Frontal cortex (tissue), 4 donors: ENCODE measurements at places on chromosomes 2 and 18. TPM values are rescaled to one million over a fixed set of nuclear protein-coding genes. Genes with fewer than 3 reads are reported as not detected.

DNA sequence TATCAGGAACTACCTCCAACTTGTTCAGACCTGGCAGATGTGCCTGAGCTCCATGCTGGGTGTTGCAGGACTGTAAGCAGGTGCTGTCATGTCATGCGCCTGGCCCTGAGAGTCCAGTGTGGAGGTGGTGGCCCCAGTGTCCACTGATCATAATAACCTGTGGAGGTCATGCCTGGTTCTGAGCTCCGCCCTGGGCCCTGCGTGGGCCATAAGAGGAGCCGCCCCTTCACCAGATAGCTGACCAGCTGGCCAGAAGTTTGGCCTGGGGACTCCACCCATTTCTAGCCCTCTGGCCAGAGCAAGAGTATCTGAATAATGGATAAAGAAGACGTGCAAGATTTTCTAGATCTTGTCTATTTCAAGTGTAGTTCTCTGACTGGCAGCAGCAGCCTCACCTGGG is 72.4 kb downstream of the CTIF start:
- DNase-seq = no peak

DNA sequence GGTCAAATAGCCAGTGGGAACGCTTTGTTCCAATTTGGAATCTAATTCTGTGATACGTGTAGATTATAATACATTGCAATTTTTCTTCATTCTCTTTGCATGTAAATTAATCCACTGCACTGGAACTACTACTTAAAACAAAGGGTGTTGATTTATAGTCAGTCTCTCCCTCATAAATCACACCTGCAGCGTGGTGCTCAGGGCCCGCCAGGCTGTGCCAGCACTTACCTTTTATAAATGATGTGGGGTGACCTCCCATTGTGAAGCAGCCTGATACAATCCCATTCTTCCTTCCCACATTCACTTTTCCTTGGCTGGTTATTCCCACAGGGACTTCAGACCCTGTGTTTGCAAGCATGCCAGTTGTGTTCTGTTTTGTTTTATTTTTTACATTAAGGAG is 302.3 kb upstream of the ID2 start:
- no peak for DNase-seq

GRCh38 chr2:10393640-10393982 is 54.5 kb downstream of the ODC1 start:
- DNase-seq = no peak

- no peak for DNase-seq
These were observed 9.8 kb downstream of the ARHGAP25 start for GRCh38 chr2:68744366-68744912.

- no peak for DNase-seq
These were observed 363.6 kb downstream of the CTNNA2 start for GRCh38 chr2:79876430-79876829.

GRCh38 chr18:78790960-78791359 is 188.7 kb upstream of the SALL3 start:
- DNase-seq = no peak

GRCh38 chr18:7488571-7488970 is 78.5 kb upstream of the PTPRM start:
- no peak for DNase-seq

DNA sequence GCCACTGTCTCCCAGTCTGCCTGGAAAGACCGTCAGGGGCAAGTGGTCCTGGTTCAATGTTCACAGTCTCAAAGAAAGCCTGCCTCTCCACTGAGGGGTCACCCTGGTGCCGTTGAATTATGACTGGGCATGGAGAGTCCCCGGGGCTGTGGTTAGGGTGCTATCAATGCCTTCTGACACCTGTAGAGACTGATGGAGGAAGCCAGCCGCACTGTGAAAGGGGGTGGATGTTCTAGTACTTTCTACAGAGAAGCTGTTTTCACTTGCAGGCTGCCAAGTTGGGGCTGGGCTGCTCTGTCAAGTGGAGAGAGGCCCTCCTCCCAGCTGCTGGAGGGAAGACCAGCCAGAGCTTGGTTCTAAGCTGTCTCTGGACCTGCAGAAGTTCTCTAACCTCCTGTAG is 80.5 kb downstream of the BCL2L11 start:
- no peak for DNase-seq

GRCh38 chr2:197869041-197869440 is 64.6 kb downstream of the PLCL1 start:
- DNase-seq = no peak

- no peak for DNase-seq
These were observed 210.6 kb downstream of the BABAM2 start for GRCh38 chr2:28101123-28101522.

DNA sequence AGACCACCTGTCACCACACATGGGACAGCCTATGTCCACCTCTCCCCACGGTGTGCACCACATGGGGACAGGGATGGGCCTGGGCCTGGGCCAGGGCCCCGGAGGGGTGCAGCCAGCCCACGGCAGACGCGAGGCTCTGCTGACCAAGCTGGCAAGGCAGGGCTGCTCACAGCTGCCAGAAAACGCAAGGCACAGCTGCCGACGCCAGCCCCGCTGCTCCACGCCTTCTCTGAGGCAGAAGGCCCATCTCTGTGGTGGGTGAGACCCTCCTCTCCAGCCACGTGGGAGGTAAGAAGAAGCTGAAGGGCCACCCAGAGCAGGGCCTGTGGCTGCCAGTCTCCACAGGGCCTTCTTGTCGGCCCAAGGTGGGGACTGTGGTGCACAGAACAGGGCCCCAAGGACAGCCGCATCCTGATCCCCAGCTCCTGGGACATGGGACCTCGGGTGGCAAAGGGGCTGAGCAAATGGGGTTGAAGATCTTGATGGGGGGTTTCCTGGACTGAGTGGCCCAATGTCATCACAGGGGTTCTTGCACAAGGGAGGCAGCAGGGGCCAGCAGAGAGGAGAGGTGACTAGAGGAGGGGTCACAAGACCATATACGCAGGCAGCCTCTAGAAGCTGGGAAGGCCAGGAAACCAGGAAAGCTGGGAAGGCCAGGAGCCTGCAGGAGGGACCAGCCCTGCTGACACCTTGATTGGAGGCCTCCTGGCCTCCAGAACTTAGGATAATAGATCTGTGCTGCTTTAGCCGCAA is 72.3 kb downstream of the NDUFA10 start:
- no peak for DNase-seq

GRCh38 chr2:177708660-177709444 is 316.3 kb downstream of the AGPS start:
- DNase-seq = no peak

- DNase-seq = no peak
These were observed 30.6 kb downstream of the SEPTIN10 start for GRCh38 chr2:109582928-109583895.

- no peak for DNase-seq
These were observed 42.4 kb upstream of the PDK1 start for GRCh38 chr2:172513524-172513900.

GRCh38 chr2:179449010-179449409 is 184.4 kb upstream of the SESTD1 start:
- DNase-seq = no peak

- no peak for DNase-seq
These were observed 99.2 kb downstream of the SMAD7 start for GRCh38 chr18:48851599-48851960.

- DNase-seq = no peak
These were observed 657.3 kb upstream of the SLC39A10 start for GRCh38 chr2:194999771-195000170.

- no peak for DNase-seq
These were observed 23.6 kb upstream of the SULT1C4 start for GRCh38 chr2:108354136-108354535.

GRCh38 chr2:178579006-178579405 is 98.7 kb downstream of the PLEKHA3 start:
- no peak for DNase-seq

DNA sequence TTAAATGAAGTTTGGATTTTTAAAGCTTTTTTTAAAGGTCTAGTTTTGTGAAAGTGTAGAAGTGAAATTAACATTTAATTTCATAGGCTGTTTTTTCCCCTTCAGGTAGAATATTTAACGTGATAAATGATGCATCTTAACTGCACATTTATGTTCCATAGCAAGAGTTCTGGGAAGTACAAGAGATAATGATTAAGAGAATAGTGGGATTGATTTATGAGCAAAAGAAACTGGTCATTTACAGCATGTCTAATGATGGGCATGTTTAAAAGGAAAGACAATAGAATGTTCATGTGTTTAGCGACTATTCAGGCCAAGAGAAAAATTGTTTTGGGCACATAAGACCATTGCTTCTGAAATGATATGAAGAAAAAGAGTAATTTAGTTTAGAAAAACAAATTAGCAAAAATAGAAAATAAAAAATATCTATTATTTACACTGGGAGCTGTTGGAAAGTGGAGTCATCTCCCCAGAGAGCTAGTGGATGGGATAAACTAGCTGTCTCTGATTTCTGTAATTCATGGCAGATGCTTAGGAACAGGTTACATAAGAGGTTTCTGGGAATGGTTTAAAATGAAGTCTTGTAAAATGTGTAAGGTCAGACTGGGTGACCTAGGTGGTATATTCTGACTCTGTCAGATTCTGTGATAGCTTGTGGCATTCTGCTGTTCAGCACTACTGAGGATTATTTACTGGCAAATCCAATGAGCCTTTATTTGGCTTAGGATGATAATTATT is 60.7 kb downstream of the WDR7 start:
- DNase-seq = no peak

DNA sequence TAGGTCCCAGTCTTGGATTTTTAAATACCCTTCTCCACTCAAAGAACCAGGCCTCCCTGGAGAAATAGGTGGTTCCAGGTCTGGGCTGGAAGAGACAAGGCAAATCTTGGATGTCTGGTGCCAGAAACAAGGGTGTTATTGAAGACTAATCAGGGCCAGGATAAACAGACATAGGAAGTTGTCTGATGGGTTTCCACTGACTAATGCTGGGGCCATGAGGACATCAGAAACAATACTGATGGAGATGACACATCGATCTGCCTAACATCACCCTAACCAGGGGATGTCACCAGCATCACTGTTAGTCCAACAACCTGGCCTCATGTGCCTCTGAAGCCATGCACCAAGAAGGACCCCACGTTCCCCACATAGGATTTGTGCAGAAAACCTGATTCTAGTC is 42.5 kb upstream of the GLI2 start:
- no peak for DNase-seq

Gene MARCHF4
- total RNA-seq = 8.2 TPM

Gene PPIL3
- 46.5 TPM for total RNA-seq

Gene PID1
- 36.7 TPM for total RNA-seq

Gene CCDC142
- 33.0 TPM for total RNA-seq

Gene RNF144A
- 33.8 TPM for total RNA-seq

Gene ADAM23
- 20.0 TPM for total RNA-seq

Gene CSRNP3
- 214 TPM for total RNA-seq
